ENCODE measurements at places on chromosomes 7 and 10. TPM values are rescaled to one million over a fixed set of nuclear protein-coding genes. Genes with fewer than 3 reads are reported as not detected.

Gene STEAP1
- polyA plus RNA-seq: 4.5 TPM

Gene C10orf67
- polyA plus RNA-seq: 1.1 TPM

Gene AOAH
- polyA plus RNA-seq: 36.4 TPM

Gene FZD1
- 4.1 TPM for polyA plus RNA-seq

Gene SPDYE2B
- not detected for polyA plus RNA-seq

DNA sequence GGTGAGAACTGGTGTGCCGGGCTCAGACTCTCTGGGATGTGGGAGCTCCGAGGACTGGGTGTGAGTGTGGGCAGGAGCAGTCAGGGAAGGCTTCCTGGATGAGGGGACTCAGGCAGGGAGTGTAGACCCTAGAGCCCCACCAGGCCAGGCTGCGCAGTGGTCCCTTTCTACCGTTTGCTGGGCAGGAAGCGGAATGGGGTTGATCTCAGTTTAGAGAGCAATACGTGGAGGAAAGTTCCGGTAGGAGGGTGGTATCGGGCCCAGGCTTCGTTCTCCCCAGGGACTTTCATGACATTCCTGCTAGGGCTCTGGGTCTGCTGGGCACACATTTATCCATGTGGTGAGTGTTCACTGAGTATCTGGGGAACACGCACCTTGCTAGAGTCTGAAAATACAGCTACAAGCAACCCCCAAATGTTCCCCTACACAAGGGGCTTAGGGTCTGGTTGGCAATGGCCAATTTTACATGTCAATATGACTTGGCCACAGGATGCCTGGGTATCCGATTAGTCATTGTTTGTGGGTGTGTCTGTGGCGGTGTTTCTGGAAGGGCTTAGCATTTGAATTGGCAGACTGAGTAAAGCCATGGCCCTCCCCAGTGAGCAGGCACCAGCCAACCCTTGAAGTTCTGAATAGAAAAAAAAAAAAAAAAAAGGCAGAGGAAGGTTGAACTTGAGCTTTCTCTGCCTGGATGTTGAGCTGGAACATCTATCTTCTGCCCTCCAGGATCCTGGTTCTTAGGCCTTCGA lies 20.8 kb downstream of the GHRHR start:
- H3K27ac ChIP-seq: no peak overlapping the region
- H3K36me3 ChIP-seq: no peaks in the 10 kb centered on the region
- no peaks in the 10 kb centered on the region for H3K27me3 ChIP-seq
- H3K4me3 ChIP-seq: no peak overlapping the region

DNA sequence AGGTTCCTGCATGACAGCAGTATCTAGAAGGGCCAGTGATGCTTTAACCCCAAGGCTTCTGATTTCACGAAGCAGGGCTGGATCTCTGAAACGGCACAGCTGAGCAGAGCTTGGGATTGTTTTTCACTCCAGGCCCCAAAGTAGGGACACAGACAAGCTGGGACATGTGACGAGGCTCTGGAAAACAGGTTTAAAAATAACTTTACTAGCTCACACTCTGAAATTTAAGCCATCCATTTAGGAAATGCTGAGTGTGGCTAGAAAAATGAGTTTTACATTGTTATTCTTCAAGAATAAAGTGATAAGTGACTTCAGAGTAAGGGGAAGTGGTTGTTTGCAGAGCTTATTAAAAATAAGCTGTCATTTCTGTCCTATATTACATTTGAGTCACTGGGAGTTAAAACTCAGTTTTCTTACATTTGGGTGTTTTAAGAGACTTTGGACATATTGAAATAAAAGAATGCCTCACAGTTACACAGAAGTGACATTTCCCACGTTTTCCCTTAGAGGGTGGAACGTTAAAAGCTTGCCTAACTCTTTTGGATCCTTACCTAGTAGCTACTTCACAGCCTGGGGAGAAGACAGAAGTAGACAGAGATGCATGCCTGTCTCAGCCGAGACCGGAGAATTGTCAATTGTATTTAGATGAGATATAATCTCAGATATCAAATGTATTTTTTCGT lies 107.8 kb downstream of the GALNT17 start:
- no peak overlapping the region for H3K27ac ChIP-seq
- peaks cover 2% of the 10 kb centered on the region for H3K4me1 ChIP-seq
- H3K27me3 ChIP-seq: no peaks in the 10 kb centered on the region
- H3K4me3 ChIP-seq: no peak overlapping the region
- no peaks in the 10 kb centered on the region for H3K36me3 ChIP-seq

- DNase-seq: peak; percentile 31
- no peaks in the 10 kb centered on the region for H3K36me3 ChIP-seq
- peaks cover 6% of the 10 kb centered on the region for H3K27me3 ChIP-seq
Observed at GRCh38 chr7:122304996-122305421, 459 bp upstream of the FEZF1 start.

DNA sequence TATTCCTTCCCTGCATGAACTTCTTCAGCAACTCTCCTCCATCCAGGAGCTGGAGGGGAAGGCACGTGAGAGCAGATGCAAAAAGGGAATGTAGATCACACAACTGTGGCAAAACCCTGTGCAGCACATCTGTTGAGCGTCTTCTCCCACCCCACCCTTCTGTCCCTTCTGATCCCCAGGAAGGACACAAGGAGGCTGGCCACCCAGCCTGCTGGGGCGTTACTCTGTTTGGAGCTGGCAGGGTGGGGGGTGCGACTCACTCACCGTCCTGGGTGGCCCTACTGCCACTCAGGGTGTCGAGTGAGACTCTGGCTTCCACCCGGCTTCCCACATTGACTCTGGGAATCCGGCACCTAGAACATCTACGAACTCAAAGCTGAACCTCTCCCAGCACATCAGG lies 10.2 kb upstream of the MMP21 start:
- no peak overlapping the region for H3K4me3 ChIP-seq
- no peak overlapping the region for H3K27ac ChIP-seq
- DNase-seq: no peak

GRCh38 chr10:95761939-95762492 lies 6.1 kb downstream of the ENTPD1 start:
- no peak overlapping the region for H3K4me3 ChIP-seq
- no peaks in the 10 kb centered on the region for H3K27me3 ChIP-seq
- no peak for DNase-seq
- H3K4me1 ChIP-seq: no peaks in the 10 kb centered on the region
- no peaks in the 10 kb centered on the region for H3K36me3 ChIP-seq
- no peak overlapping the region for H3K27ac ChIP-seq

GRCh38 chr7:105830405-105831301 lies 45.7 kb downstream of the ATXN7L1 start:
- peaks cover 5% of the 10 kb centered on the region for H3K4me1 ChIP-seq
- H3K27ac ChIP-seq: peak overlapping the region; percentile 7
- peak; percentile 57 for DNase-seq
- no peaks in the 10 kb centered on the region for H3K27me3 ChIP-seq
- H3K4me3 ChIP-seq: no peak overlapping the region
- H3K36me3 ChIP-seq: no peaks in the 10 kb centered on the region

- H3K4me3 ChIP-seq: no peak overlapping the region
- peaks cover 8% of the 10 kb centered on the region for H3K4me1 ChIP-seq
- peak; percentile 60 for DNase-seq
- H3K27ac ChIP-seq: no peak overlapping the region
- H3K36me3 ChIP-seq: peaks cover 6% of the 10 kb centered on the region
Observed at GRCh38 chr10:100993986-100994708, 5.5 kb upstream of the LZTS2 start.

GRCh38 chr10:43069211-43069515 lies 7.7 kb upstream of the RET start:
- H3K27me3 ChIP-seq: no peaks in the 10 kb centered on the region
- H3K27ac ChIP-seq: no peak overlapping the region

Measured in lung (tissue), 17 donors.